ENCODE measurements at places on chromosomes 3 and 15.

DNA sequence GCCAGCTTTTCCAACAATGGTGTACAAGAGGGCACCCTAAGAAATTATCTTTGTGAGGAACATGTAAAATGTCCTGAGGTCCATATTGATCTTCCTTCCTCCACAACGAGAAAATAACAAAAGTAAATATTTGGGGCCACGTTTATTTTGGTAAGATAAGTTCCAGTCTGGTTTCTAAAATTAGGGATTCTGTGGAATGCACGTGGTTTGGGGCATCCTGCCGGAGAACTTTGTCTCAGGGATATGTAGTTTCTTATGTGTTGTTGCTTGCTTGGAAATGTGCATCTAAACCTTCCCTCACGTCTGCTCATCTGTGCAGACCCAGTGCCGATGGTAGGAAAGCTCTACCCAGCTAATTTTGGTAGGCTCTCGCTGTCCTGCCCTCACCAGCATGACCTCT is 62.8 kb downstream of the CTDSPL start:
- DNase-seq: no peak

- DNase-seq: peak; percentile 25
Measured at GRCh38 chr3:177554895-177555759, 357.8 kb upstream of the TBL1XR1 start.

DNA sequence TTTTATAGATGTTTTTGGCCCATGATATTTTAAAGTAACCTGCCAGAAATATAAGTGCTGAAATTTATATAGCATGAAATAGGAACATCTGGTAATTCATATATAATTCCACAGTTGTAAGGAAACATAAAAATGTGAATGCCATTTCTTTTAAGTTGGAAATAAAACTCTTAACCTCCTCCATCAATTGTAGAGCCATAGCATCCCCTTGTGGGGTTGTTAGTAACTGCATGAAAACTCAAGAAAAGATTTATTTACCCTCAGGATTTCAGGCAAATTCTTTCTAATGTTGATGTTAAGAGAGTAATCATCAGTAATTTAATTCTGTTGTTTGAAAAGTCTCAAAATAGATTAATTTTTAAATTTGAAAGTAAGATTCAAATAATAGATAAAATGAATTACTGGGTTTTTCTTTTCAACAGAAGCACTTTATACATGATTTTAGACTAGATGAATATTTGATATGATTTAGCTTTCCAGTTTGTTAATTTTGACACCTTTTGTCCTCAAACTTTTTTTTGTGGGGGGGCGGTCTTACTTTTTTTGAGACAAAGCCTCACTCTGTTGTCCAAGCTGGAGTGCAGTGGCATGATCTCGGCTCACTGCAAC is 74.7 kb downstream of the RASA2 start:
- peak; percentile 36 for DNase-seq

DNA sequence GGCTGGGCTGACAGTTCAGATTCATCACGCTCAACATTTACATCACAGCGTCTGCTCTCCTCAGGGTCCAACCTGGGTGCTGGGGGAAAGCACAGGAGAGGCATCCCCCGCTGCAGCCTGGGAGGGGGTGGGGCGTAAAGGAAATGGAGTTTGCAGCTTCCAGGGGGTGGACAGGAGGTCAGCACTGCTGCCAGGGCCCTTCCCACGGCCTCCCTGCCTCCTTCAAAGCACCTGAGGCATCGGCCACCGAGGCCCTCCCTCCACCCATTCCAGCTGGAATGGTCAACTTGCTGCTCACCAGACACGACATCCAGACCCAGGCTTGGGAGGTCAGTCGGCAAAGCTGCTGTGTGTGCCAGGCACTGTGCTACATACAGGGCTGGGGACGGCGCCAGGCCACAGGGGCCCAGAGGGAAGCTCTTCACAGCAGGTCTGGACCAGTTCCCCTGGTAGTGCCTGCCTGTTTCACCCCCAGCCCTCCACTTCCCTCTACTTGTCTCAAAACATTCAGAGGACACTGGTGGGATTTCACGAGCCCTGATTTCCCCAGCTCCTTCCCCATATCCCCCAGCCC is 120.7 kb downstream of the ANP32A start:
- DNase-seq: no peak

DNA sequence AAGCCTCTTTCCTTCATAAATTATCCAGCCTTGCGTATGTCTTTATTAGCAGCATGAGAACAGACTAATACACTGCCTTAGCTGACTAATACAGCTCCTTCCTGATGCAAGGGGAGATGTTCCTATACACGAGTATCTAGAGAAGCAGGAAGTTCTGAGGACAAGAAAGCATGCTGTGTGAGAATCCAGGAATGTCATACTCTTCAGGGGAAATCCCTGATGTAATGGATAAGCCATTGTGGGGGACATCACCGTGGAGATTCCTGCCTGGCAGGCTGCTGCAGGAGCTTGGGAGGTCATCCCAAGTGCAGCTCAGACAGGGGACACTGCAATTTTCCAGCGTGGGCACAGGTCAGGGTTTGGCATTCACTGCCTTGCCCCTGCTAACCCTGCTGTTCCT is 476.9 kb downstream of the NR2F2 start:
- no peak for DNase-seq

DNA sequence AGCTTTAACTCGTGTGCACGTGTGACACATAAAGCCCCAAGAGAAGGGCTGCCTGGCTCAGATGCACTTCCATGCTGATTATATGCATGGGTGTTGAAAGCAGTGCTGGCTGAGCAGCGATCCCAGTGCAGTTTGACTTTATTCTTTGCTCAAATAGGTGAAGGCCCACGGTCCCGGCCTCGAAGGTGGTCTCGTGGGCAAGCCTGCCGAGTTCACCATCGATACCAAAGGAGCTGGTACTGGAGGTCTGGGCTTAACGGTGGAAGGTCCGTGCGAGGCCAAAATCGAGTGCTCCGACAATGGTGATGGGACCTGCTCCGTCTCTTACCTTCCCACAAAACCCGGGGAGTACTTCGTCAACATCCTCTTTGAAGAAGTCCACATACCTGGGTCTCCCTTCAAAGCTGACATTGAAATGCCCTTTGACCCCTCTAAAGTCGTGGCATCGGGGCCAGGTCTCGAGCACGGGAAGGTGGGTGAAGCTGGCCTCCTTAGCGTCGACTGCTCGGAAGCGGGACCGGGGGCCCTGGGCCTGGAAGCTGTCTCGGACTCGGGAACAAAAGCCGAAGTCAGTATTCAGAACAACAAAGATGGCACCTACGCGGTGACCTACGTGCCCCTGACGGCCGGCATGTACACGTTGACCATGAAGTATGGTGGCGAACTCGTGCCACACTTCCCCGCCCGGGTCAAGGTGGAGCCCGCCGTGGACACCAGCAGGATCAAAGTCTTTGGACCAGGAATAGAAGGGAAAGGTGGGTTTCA is 87.7 kb downstream of the DNASE1L3 start:
- no peak for DNase-seq

DNA sequence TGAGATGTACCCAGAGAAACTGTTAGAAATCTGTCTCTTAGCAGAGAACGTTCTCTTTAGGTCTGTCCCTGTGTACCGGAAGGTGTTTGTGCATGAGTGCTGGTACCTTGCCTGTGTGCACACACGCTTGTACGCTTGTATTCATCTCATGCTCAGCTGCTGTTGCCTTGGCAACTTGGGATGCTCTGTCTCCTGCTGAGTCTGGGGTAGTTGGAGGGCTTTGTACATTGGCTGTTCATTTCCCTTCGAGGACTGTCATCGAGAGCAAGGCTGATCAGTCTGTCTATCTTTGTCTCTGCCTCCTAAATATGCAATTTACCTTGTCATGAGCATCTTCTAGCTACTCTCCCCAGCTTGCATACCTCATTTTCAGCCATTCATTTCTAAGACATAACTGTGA is 147.2 kb downstream of the SLCO3A1 start:
- no peak for DNase-seq

DNA sequence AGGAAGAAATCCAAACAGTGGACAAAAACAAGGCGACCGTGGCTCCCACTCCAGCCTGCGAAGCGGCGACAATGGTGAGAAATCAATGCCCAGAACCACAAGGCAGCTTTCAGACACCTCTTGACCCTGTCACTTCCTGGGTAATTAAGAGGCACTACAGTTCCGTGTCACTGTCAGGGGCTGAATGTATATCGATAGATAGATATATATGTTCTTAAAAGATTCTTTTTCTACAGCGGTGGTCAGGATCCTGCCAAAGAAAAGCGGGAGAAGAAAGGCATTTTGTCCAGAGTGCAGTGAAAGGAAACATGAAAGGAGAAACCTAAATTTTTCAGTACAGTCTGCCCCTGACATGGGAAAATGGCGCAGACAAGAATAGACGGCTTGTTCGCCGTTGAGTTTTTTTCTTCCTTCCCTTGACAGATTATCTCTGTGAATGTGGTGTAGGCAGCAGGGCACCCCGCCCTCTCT is 56.2 kb upstream of the HES1 start:
- DNase-seq: no peak

GRCh38 chr3:23919628-23920027 is 2.7 kb downstream of the RPL15 start:
- no peak for DNase-seq

DNA sequence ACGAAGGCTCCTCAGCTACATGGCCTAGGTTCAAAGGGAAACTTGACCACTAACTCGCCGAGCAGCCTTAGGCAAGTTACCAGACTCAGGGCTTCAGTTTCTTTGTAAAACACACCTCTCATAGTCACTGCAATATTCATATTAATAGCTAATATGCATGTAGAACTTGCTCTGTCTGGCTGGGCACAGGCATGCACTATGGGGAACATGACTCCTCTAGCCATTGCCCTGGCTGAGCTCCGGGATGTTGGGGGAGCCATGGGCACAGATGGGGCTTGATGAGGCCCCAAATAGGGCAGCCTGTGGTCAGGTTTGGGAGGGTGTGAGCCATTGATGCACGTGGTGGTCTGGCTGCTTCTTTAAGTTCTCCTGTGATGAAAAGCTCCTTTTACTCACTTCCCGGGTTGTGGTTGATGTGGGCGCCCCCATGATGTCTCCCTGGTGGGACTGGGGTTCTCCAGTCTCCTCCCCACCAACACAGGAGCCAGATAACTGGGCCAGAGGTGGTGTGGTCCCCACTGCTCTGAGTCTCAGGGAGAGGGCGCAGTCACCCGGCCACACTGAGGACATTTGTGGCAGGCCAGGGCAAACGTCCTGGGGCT is 29.4 kb upstream of the DUSP7 start:
- no peak for DNase-seq

- no peak for DNase-seq
Measured at GRCh38 chr15:68389936-68390817, 41.8 kb downstream of the ITGA11 start.
